ENCODE measurements at places on chromosomes 12 and 14. TPM values are rescaled to one million over a fixed set of nuclear protein-coding genes. Genes with fewer than 3 reads are reported as not detected.

The OLR1 gene
- 1.1 TPM for total RNA-seq

The REP15 gene
- 2.1 TPM for total RNA-seq

The PTGER2 gene
- 6.4 TPM for total RNA-seq

The BDKRB1 gene
- total RNA-seq, result not detected

The DCN gene
- total RNA-seq, result 3,237 TPM

The SVOP gene
- total RNA-seq, result not detected

The EIF2S3B gene
- total RNA-seq, result 1.1 TPM

The GARIN6 gene
- total RNA-seq, result not detected

The GPRC5D gene
- total RNA-seq, result not detected

The MLEC gene
- total RNA-seq, result 113 TPM

The TCL1B gene
- not detected for total RNA-seq

- no peak for DNase-seq
These were observed 25.3 kb upstream of the EVL start for GRCh38 chr14:100039903-100040302.

DNA sequence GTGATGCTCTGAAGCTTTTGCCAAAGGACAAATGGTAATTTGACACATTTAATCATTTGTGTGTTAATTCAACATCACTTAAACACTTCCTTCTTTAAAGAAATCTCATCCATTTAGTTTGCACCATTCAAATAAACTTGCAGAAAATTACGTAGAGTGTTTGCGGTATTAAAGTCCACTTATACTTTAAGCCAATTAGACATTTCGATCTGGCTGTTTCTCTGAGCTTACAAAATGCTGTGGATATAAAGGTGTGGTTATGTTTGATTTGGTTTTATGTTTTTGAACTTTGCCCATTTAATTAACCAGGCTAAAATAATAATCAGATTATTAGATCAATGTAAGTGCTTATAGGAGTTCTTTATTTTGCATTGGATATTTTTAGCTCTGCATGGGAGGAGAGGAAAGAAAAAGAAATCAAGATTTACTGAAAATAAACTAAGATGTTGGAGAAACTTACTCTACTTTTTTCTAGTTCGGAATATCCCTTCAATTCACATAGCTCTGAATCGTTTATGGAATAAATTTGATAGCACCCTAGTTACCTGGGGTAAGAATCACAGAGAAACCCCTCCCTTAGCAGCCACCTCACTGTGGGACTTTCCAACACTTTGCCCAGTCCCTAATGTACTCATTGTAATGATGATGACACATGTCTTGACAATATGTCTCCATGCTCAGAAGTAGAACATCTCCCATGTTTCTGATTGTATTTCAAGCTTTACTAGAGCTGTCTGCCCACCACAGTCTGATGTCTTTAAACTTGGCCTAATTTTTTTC is 268.0 kb downstream of the BTG1 start:
- no peak for DNase-seq

DNA sequence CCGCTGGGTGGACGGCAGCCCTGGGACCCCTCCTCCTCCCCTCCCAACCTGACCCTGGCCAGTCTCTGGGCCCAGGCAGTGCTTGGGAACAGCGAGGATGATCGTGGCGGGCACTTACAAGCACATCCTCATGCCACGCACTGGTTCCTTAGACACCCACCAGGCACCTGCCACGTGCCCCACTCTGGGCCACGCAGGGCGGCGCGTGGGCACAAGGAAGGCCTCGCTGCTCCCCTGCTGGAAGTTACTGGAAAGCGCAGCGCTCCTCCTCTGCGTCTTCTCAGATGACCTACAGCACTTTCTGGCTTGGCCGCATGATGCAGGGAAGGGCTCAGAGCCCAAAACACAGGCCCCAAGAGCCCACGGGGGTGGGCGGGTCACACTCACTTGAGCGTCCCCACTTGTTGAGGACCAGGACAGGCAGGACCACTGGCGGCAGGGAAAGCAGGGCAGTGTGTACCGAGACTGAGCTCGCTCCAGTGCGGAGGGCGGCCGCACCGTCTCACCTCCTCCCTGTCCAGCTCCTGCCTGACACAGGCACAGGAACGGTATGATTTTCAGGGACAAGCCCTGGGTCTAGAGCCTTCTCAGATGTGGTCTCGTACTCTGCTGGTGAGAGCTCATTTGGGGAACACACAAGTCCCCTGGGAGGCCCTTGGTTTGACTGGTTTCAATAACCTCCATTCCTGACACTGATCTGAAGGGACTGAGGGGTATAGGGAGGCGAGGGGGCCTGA is 128.3 kb upstream of the EVL start:
- no peak for DNase-seq

DNA sequence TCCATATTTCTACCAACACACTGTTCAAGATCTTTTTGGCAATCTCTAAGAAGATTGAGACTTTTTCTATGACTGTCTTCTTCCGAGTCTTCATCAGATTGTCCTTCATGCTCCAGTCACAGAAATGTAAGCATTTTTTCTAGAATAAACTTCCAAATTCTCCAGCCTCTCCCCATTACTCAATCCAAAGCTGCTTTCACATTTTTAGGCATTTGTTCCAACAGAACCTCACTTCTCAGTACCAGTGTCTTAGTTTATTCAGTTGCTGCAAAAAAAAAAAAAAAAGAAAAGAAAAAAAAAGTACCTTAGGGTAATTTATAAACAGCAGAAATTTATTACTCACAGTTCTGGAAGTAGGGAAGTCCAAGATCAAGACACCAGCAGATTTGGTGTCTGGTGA is 290.8 kb upstream of the NOVA1 start:
- no peak for DNase-seq

DNA sequence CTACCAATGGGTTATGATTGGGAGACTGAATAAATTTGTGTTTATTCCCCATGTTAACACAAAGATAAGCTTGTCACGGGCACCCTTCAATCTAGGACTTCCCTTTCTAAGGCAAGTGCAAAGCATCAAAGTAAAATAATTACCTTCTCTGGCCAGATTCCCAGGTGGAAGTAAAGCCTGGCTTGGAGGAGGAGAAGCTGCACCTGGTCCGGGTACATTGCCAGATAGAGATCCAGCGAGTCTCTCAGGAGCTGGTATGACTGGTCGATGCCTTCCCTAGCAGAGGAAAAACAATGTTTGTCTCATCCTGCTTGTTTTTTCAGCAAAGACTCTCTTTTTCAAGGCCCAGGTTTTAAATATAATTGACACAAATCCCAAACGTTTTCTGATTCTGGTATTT is 24.9 kb downstream of the FBXO21 start:
- no peak for DNase-seq

- DNase-seq, result no peak
These were observed 283.0 kb upstream of the PRKD1 start for GRCh38 chr14:30210630-30211029.

GRCh38 chr12:26157001-26157400 is 32.2 kb upstream of the BHLHE41 start:
- no peak for DNase-seq

DNA sequence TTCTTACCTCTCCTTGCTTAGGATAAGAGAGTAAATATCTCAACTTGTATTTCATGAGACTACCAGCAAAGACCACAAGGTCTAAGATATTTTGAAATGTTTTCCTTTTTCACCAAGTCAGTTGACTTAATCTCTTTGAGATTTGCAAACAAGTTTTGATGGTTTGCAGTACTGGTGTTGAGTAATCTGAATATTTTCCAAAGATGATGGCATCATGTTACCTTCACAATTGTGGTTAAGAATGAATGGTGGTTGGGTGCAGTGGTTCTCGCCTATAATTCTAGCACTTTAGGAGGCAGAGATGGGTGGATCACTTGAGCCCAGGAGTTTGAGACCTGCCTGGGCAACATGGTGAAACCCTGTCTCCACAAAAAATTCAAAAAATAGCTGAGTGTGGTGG is 225.7 kb downstream of the TMTC2 start:
- no peak for DNase-seq

DNA sequence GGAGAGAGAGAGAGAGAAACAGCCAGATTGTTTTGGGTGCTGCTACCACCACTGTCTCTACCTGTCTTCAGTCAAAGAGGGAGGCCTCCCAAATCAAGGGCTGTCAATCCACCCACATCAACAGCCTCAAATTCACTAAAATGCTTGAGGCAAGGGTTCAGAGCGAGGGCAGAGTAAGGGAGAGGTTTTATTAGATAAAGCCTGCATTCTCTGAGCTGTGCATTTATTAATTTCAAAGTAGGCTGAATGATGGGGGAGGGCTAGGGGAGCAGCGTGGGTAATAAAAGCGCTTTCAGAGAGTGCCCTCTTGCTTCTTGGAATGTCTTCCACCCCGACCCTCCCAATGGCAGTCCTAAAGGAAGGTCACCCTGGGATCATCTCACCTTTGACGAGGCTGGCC is 636.5 kb upstream of the TBX3 start:
- DNase-seq, result no peak

- no peak for DNase-seq
These were observed 393 bp downstream of the SYT1 start for GRCh38 chr12:78864870-78865463.

- DNase-seq, result no peak
These were observed 543 bp upstream of the GLIPR1 start for GRCh38 chr12:75479963-75480461.

DNA sequence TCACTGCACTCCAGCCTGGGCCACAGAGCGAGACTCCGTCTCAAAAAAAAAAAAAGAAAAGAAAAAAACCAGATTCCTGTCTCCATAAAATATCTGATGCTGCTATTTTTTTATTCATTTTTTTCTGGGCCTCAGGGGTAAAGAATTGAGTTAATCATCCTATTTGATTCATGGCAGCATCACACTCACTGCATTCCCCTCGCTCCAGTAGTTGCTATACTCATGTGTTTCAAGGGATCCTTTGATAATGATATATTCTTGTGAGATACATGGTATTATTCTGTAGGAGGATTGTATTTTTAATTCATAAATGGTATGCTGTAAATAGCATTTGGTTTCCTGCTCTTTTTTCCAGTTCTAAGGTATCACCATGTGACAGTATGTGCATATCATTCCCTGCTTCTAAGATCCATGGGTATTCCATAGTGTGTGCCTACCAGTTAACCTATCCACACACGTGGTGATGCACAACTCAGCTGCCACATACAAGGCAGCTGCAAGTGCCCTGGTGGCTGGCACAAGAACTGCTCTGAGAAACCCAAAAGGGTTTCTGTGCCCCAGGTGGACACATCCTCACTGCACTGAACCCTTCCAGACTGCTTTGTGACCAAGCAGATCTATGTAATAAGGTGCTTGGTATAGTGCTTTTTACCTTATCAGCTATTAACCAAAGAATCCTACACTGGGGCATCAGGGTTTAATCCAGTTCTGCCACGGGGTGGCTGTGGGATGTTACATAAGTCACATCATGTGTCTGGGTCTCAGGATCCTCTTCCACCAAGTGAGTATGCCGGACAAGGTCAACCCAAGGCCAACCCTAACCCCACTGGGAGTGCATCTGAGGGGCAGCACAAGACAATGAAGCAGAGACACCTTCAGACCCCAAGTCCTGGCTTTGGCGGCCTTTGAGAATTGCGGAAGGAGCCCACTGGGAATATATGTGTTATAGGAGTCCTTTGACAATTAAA is 74.6 kb downstream of the ZFP36L1 start:
- DNase-seq, result no peak

- DNase-seq, result no peak
These were observed 3.2 kb downstream of the SIX4 start for GRCh38 chr14:60720962-60721325.

GRCh38 chr14:103684471-103684870 is 30.8 kb downstream of the XRCC3 start:
- no peak for DNase-seq

DNA sequence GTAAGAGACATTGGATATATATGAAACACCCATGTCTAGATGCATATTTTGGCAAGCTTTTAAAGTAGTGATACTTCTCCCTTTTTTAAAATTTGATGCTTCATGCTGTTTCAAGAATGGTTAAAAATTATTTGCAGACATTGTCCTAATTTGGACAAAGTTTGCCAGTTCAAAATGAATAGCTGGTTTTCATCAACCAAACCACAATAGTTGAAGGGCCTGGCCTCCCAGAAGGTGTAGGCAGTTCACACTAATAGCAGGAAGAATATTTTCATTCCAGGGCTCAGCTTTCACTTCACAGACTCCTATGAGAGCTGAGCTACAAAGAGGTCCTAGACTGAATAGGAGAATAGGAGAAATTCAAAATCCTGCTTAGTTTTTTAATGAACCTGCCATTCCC is 78.7 kb downstream of the STXBP6 start:
- no peak for DNase-seq

GRCh38 chr14:104284636-104285507 is 146.5 kb downstream of the KIF26A start:
- no peak for DNase-seq

GRCh38 chr12:106085213-106085612 is 53.5 kb downstream of the NUAK1 start:
- DNase-seq, result no peak

DNA sequence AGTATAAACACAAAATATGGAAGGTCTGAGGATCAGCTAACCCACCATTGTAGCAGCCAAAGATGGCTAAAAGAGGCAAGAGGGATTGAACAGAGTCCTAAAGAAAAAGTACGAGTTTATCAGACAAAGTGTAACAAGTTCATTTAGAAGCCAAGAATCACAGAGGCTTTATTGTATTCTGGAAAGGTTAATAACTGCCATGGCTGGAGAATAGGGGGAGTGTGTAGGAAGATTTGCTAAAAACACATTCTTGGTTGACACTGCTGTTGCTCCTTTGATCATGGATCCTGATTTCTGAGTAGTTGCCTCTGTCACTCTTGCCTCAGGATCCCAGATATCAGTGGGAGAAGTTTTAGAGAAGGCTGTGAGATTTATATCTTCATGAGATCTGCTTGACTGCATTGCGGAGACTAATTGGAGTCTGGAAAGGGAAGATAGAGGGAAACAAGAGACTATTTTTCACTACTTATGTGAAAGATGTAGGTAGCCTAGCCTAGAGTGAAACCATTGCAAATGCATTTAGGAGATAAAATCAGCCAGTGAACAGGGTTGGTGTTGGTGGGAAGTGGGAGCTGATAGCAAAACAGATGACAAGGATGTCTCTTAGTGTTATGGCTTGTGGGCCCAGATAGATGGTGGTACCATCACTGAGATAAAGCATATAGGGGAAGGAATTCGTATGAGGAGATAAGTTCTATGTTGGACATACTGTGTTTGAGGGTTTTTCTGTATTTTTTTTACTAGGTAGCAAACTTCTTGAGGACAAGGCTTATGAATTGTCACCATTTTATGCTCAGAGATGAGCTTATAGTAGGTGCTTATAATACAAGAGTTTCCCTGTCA is 402.9 kb upstream of the PDE3A start:
- DNase-seq, result no peak

- DNase-seq, result no peak
These were observed 25.2 kb upstream of the PPP1R13B start for GRCh38 chr14:103872481-103873113.

DNA sequence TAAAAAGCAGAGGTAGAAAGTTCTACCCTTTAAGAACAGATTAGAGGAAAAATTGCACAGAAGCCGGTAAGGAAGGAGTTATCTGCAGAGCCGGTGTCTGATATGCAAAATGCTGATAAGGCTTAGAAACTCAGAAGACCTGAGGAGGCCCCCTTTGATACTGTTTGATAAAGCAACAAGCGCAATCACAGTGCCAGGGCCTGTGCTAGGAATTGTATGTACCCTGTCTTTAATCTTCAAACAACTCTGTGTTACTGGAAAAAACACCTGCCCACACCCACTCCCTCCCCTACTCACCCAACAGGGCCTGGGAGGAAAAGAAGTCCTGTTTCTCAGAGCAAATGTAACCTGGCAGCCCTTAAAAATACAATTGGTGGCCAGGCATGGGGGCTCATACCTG is 112.7 kb upstream of the FUT8 start:
- DNase-seq, result no peak
